Fibroblast of gingiva (primary cell): ENCODE measurements at places on chromosomes 5 and 9.

DNA sequence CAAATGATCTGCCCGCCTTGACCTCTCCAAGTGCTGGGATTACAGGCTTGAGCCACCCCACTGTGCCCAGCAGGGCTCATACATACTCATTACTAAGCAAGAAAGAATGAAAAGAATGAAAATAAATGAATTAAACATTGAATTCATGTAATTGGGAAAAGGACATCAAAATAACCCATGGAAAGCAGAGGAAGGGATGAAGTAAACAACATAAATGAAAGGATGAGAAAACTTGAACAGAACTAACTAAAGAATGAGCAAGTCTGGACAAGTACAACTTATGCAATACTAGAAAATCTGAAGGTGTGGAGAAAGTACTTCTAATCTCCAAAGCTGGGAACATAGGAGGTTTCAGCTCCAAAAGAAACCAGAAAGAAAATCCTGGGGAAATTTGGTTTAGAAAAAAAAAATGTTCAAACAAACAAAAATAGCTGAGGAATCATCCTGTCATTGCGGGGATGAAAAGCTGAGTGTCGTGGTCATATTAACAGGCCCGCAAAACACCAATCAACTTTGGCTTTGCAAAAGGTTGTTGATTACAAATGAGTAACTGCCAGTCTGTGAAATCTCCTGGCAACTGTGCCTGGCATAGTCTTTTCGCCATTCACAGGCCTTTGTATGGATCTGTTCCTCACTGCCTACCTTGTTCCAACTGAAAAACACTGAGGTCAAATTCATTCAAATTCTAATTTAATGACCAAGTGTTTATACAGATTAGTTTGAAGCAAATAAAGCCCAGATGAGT lies 2.3 kb upstream of the AK3 start:
- no peak for DNase-seq

GRCh38 chr5:1933364-1934055 lies 50.8 kb upstream of the IRX4 start:
- DNase-seq: no peak

- DNase-seq: peak; percentile 29
These were observed 52.2 kb downstream of the SLC36A1 start for GRCh38 chr5:151499501-151500035.

DNA sequence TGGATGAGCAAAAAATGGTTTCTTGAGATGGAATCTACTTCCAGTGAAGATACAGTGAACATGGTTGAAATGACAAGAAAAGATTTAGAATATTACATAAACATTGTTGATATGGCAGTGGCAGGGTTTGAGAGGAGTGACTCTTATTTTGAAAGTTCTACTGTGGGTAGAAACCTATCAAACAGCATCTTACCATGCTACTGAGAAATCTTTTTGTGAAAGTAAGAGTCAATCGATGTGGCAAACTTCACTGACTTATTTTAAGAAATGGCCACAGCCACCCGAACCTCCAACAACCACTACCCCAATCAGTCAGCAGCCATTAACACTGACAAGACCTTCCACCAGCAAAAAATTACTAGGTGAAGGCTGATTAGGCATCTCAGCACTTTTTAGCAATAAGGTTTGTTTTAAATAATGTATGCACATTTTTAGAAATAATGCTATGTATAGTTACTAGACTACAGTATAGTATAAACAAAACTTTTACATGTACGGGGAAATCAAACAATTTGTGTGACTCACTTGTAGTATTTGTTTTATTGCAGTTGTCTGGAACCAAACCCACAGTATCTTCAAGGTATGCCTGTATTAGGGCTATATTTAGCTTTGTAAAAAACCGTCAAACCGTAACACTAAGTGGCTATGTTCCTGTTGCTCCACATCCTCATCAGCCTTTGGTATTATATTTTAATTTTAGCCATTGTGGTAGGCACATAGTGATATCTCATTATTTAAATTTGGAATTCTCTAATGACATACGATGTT lies 30.6 kb upstream of the ADAMTS6 start:
- no peak for DNase-seq

- no peak for DNase-seq
These were observed 33.5 kb upstream of the SNAPC3 start for GRCh38 chr9:15389173-15389572.
